ENCODE measurements at places on chromosomes 12 and 14.
A peak's percentile ranks its signal among the peaks of the same experiment; 100 is the strongest.

DNA sequence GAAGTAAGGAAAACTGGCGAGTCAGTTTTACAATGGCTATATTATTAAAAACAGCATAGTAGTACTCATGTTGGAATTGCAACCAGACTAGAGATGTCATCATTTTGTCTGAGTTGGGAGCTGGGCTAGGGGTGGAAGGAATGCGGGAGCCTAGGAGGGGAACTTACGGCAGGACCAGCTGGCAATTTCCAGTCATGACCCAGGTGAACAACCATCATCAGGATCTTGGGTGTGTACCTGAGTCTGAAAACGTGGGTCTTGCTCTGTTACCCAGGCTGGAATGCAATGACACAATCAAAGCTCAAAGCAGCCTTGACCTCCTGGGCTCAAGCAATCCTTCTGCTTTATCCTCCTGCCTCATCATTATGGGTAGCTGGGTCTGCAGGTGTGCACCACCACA, 50.9 kb downstream of the ALG10B start:
- no peak for DNase-seq

DNA sequence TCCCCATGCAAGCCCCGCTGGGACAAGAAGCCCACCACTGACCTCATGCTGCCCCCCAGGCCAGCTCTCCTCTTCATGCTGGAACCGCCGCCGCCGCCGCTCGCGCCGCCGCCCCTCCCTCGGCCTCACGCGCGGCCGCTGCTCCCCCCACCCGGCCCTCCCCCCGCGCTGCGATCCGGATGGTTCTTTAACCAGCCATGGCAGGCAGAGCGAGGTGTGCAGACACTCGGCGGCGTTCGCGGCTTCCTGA, at the start of gene DCAF5:
Gene DCAF5, minus strand, starts transcription at position 218 of the 250 bp plus-strand sequence. Its CDS starts 141 bp downstream, at position 77.
- DNase-seq: peak; percentile 92

GRCh38 chr14:50215416-50215815, 16.0 kb downstream of the SOS2 start:
- no peak for DNase-seq

DNA sequence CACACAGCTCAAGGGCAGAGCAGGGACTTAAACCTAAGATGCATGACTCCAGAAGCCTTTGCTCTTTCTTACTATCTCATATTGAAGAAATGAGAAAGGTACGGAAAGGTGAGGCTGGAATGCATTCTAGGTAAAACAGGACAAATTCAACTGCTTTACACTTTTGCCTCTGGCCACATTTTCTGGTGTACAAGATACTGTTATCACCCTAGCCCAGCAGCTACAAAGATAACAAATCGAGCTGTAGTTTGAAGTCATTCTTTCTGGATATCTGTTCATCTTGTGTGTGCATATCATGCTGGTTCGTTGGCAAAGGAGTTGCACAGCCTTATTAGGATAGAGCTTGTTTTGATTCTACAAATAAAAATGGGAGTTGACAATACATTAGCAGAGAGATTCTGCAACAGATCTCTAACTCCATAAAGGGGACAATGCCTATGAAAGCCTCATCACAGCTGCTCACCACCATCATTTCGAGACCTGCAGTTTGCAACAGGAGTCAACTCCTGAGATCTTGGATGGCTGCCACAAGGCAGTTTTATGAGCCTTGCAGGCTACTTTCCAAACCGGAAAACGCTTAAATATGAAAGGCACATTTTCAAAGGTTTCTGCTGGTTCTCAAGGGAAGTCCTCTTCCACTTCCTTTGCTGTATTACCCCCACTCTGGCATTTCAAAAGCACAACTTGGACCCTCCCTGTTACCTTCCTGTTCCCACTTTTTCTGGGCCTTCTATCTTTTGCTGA, 64.9 kb downstream of the STXBP6 start:
- DNase-seq: no peak

DNA sequence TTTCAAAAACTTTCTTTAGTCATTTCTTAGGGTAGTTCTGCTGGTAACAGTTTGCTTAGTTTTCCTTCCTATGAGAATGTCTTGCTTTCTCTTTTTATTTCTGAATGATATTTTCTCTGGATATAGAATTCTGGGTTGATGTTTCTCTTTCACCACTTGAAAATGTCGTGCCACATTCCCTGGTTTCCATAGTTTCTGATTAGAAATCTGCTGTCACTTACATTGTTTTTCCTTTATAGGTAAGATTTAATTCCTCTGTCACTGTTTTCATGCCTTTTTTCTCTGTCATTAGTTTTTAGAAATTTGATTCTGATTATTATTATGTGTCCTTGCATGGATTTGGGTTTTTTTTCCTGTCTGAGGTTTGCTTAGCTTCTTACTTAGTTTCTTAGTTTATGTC, 77.3 kb upstream of the PCNX4 start:
- no peak for DNase-seq

DNA sequence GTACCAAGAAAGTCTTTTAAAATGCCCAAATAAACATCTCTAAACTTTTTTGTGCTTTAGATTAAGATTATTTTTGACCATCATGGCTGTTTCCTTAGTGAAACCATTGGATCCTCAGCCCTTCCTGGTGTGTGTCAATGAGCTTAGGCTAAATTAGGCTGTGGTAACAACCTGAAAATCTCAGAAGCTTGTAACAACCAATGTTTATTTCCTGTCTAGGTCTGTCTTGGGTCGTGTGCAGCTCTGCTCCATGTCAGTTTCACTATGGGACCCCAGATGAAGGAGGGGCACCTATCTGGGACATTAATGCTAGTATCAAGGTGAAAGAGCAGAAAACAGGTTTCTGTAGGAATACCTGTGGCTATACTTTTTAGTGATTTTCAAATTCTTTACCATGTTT, 49.9 kb downstream of the KCNMB4 start:
- DNase-seq: no peak

DNA sequence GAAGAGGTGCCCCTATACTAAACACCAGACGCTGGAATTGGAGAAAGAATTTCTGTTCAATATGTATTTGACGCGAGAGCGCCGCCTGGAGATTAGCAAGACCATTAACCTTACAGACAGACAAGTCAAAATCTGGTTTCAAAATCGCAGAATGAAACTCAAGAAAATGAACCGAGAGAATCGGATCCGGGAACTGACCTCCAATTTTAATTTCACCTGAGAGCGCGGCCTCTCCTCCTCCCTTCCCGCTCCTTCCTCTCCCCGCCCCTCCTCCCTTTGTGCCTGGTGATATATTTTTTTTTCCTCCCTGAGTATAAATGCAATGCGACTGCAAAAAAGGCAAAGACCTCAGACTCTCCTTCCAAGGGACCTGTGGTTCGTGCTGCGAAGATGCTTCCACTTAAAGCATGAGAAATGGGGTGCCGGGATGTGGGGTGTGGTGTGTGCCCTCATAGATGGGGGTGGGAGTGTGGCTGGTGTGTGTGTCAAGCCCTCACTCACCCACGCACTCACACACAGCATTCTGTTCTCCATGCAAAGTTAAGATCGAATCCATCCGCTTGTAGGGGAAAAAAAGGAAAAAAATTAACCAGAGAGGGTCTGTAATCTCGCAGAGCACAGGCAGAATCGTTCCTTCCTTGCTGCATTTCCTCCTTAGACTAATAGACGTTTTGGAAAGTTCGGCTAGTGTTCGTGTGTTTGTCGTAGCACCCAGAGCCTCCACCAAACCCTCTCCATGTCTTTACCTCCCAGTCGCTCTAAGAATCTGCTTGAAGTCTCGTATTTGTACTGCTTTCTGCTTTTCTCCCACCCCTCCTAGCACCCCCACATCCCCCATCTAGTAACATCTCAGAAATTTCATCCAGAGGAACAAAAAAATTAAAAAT, 4.5 kb downstream of the HOXC10 start:
- DNase-seq: no peak

GRCh38 chr12:107938446-107938845, 163.9 kb downstream of the ASCL4 start:
- no peak for DNase-seq

DNA sequence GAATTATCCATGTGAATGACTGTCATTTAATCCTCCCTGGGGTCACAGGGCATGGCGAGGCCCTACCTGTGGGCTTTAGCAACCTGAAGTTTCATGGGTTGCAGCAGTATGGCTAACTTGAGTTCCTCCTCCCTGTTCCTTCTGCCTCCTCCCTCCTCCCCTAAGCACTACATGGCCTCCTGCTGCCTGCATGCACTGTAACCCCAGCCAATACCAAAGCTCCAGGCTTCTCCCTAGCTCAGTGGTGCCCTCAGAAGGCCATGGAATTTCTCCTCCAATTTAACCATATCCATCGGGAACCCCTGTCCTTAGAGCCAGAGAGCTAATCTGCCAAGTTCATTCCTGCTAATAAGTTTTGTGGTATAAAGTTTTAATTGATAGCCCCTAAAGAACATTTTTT, 95.1 kb downstream of the NT5DC3 start:
- no peak for DNase-seq

DNA sequence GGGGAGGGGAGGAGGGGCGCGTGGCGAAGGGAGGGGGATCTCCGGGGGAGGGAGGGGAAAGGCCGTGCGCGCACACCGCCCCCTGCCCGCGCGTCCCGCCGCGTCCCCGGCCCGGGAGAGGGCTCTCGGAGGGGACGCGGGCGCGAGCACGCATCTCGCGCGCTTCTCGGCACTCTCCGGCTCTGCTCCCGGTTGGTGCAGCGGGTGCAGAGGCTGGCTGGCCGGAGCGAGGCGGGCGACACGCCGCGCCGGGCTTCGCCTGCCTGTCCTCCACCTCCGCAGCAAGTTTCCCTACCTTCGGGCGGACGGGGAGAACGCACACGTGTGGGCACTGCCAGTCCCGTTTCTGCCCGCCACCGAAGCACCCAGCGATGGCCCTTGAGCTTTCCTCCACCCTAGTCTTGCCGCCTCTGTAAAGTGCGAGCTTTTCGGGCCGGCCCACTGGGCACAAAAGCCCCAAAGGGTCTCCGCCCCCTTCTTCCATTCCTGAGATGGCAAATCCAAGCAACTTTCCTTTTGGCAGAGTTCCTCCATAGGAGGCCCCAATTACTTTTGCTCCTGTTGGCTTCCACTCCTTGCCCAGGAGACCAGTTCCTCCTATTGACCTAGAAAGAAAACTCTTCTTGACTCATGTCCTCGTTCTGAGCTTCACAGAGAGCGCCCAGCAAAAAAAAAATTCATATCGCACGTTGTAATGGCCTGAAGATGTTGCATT, 363 bp upstream of the CSAD start:
- DNase-seq: no peak

GRCh38 chr14:84750284-84750683, 779.7 kb upstream of the FLRT2 start:
- DNase-seq: no peak

GRCh38 chr12:88227871-88228270, 85.8 kb downstream of the TMTC3 start:
- DNase-seq: no peak

DNA sequence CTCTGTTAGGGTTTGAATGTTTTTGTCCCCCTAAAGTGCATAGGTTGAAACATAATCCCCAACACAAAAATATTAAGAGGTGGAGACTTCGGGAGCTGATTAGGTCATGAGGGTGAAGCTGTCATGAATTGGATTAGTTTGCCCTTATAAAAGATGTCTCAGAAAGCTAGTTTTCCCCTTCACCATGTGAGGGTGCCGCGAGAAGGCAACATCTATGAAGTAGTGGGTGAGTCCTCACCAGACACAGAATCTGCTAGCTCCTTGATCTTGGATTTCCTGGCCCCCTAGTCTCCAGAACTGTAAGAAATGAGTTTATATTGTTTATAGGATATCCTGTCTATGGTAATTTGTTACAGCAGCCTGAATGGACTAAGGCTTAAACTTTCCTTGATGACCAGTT, 301.5 kb upstream of the ATP2B1 start:
- DNase-seq: no peak

DNA sequence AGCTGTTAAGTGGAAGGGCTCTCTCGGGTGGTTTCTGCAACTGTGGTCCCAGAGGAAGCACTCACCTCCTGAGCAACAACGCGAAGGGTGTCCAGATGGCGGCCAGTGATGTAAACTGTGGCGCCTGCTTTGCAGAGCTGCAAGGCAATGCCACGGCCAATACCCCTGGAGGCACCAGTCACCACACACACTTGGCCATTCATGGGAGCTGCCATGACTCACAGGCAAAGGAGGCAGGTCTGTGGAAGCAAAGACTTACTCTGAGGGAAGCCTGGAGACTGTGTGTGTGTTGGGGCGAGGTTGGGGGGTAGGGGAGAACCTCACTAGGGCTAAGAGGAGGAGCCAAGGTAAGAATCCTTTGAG, 707 bp downstream of the DHRS1 start:
- DNase-seq: no peak

DNA sequence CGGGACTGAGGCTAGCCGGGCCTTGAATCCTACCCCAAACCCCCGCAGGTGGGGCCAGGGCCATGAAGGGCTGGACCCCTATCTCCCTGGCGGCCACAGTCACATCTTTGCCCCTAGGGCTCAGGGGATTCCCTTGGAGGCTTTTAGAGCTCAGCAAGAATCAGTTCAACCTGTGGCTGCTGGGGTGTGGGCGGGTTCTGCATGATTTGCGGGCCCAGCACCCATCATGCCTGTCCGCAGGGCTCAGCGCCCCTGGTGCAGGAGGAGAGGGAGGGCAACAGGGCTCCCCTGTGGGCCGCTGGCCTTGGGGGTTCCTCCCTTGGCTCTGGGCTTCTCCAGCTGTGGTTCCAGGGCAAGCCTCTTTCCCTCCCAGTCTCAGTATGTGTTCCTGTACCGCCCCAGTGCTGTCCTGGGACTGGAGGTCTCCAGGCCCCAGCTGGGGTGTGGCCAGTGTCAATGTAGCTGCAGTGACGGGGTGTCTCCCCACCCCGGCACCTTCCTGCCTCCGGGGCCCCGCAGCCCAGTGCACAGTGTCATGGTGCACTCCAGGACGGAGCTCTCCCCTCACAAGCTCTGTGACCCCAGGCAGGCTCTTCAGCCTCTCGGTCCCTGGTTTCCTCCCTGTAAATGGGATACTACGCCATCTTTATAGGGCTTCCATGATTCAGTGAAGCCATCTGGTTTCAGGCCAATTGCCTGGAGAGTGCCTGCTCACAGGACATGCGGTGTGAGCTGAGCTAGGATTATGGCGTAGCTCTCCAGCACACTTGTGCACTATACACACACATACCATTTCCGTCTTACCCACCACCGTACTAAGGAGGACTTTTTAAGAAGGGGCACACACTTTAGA, 9.9 kb upstream of the LBHD2 start:
- no peak for DNase-seq

GRCh38 chr14:59360923-59361794, 104.0 kb downstream of the GPR135 start:
- no peak for DNase-seq

DNA sequence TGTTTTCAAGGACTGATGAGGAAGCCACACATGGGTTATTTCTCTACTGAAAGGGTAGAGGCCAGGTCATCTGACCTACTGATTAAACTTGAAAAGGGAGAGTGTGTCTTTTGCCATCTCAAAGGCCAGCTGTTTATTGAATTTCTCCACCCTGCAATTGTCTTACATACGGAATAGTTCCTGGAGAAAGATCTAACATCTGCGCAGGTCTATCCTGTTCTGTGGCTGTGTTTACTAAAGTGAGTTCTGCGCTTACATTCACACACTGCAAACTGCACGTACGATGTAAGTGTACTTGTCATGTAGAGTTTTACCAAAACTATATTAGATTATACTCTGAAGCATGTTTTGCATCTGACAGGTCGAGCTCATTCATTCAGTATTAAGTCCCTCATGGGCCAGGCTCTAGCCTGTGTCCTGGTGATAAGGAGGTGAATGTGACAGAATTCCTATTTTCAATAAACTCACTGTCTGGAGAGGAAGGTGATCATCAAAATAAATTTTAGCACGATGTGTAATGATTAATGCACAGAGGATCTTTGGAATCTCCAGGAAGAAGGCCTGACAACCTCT, 96.6 kb downstream of the PRKCH start:
- no peak for DNase-seq

- DNase-seq: no peak
Observed at GRCh38 chr14:96090441-96091148, 51.4 kb downstream of the C14orf132 start.

GRCh38 chr14:37048666-37049071, 123.7 kb downstream of the SLC25A21 start:
- DNase-seq: no peak

GRCh38 chr12:114747012-114747858, 63.3 kb upstream of the TBX3 start:
- no peak for DNase-seq
